ENCODE measurements at places on chromosomes 3 and 15.

- DNase-seq: no peak
Observed at GRCh38 chr3:38006445-38006995, 15.9 kb downstream of the VILL start.

GRCh38 chr3:50174517-50174895 is 16.9 kb upstream of the GNAT1 start:
- DNase-seq: no peak

DNA sequence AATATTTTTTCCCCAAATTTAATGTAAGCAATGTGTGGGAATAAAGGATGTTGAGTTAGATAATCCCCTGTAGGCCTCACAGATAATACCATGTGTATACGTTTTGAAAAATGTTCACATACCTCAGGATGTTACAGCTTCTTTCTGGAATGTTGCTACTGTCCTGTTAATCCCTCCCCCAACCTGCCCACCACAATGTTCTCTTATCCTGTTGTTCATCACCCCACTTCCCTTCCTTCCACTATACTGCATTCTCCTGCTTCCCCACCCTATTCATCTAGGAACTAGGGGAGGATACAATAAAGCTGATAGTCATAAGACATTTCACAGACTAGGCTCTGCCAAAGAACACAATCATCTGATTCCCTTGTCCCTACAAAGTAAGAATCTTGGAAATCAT is 92.1 kb downstream of the IGF2BP2 start:
- no peak for DNase-seq

- no peak for DNase-seq
Observed at GRCh38 chr3:142481196-142481595, 33.4 kb upstream of the XRN1 start.

DNA sequence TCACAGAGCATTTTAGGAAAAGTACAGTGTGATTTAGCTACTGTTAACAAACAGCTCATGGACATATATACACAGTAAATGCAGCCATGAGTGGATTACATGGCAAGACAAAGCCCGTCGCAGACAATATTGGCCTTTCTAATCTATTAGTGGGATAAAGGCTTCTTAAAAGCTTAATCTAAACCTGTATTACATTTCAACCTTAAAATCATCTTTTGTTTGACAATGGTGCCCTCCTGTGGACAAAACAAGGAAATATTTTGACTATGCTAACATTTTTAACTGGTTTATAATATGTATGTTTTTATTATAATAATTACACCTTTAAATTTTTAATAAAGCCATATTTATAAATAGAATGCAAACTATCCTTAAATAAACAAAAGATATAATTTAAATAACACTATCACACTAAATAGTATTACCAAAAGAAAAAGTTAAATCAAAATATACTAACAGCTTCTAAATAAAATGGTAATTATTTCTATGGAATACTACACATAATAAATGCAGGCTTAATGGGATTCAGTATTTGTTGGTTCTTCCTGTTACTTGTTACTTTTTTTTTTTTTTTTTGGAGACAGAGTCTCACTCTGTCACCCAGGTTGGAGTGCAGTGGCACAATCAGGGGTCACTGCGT is 38.6 kb downstream of the TAFA4 start:
- DNase-seq: peak; percentile 24

Data from spinal cord (tissue), 10 donors.